ENCODE measurements at places on chromosomes 2 and 18.

GRCh38 chr2:100782380-100782878, 37.5 kb upstream of the NPAS2 start:
- DNase-seq, result no peak

- DNase-seq, result no peak
These were observed 22.9 kb downstream of the DSG4 start for GRCh38 chr18:31399306-31400032.

DNA sequence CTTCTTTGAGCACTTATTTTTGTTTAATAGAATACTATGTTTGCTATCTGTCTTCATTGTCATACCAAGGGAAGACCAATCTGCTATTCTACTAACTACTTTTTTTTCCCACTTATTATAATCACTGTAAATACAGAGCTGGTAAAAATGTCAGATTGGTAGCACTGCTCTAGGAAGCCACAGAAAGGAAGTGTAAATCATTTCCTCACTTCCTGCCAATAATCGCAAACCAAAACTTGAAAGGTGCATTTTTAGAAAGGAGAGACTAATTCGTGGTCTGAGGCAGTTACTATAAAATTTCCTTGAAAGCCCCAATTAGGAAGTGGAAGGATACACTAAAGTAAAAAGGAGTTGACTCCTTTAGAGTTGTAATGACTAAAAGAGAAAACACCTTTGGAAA, 13.9 kb upstream of the THSD7B start:
- no peak for DNase-seq

DNA sequence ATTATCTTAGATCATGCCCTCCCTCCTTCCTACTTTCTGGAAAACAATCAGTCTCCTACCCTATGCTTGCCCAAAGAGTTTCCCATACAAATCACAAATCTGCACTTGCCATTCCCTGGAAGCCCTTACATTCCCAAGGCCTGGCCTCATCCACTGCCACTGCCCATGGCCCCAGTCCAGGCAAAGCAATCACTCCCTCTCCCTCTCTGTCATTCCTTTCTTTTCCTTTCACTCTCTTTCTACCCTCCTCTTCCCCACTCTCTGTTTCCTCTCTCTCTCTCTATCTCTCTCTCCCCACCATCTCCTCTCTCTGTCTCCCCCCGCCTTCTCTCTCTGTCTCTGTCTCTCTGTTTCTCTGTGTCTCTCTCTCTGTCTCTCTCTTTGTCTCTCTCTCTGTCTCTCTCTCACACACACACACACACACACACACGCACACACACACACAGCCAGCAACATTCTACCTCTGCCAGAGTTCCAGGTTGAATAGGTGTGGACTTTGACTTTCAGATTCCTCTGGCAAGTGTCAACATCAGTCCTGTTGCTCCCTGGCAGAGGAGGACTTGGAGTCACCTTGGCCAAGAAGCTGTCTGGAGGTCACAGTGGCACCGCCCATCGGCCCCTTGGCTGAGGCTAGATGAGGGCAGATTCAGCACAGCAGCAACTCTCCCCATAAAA, 43.7 kb upstream of the NAT8 start:
- DNase-seq, result no peak

GRCh38 chr2:228522276-228522675, 340.8 kb upstream of the SPHKAP start:
- DNase-seq, result no peak

DNA sequence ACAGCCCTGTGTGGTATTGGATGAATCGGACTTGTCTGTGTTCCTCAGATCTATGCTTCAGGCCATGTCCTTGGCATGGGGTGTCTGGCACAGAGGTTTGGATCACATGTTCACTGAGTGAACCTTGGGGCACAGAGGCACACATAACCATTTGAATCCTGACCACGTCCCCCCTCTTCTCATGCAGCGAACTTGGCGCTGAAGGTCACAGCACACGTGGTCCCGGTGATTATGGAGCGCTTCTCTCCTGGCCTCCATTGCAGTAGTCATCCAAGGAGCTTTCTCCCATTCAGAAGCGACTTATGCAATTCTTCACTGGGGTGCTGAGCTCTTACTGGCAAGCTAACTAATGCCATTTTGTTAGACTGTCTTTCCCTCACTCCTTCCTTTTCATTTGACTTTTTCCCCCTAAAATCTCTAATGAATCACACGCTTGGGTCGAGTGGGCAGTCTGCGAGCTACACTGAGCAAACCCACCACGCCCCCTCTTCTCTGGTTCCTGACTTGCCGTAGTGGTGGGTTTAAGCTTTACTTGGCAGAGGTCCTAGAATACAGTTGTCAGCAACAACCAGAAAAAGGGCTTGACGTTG, 59.4 kb downstream of the KCNG2 start:
- peak; percentile 33 for DNase-seq

GRCh38 chr18:58004317-58004716, 39.7 kb upstream of the NEDD4L start:
- no peak for DNase-seq

- DNase-seq, result no peak
These were observed 4.7 kb upstream of the SP3 start for GRCh38 chr2:173969886-173970285.

GRCh38 chr18:3585656-3586509, 135.9 kb downstream of the TGIF1 start:
- peak; percentile 68 for DNase-seq

- no peak for DNase-seq
These were observed 125.8 kb upstream of the COPS8 start for GRCh38 chr2:236959876-236960275.

DNA sequence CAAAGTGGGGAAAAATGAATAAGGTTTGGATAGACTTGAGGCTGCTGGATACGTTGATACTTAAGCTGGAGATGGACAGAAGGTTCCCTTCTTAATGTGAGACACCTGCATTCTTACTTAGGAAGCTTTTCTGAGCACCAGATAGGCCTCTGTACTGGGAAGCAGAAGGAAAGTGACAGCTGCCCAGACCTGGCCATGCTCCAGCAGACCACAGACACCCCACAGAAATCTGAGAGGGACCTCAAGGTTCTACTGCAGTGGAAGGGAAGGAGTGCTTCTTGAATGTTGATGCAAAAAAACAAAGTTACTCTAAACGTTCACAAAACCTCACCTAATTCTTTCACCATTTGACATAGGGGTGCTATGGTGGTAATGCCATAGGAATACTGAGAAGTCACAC, 642.1 kb upstream of the ID2 start:
- no peak for DNase-seq

- DNase-seq, result peak; percentile 77
These were observed 15.8 kb upstream of the SELENOI start for GRCh38 chr2:26330114-26330549.

- no peak for DNase-seq
These were observed 5.8 kb downstream of the IL37 start for GRCh38 chr2:112916625-112917247.

DNA sequence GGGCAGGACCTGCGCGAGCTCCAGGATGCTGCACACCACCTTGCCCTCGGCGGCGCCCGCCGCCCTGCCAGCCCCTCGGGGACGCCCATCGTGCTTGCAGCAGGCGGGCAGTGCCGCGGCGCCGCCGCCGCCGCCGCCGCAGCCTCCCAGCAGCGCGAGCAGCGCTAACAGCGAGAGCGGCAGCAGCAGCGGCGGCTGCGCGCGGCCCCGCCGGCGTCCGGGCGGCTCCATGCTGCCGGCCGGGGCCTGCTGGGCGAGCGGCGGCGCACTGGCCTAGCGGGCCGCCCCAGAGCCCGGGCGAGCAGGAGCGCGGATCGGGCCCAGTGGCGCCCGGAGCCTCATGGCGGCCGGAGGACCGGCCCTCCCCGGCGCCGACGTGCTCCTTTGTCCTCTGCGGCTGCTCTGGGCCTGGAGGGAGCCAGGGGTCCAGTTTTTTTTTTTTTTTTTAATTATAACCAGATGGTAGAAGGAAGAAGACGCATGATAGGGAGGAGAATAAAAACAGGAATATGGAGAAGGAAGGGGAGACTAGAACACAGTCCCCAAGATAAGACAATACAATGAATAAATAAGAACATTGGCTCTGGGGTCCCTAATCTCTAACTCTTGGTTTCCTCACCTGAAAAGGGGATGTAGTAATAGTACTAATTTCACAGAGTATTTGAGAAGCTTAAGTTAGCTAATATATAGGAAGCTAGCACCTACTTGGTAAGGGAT, 17.1 kb upstream of the ANKRD62 start:
- no peak for DNase-seq

DNA sequence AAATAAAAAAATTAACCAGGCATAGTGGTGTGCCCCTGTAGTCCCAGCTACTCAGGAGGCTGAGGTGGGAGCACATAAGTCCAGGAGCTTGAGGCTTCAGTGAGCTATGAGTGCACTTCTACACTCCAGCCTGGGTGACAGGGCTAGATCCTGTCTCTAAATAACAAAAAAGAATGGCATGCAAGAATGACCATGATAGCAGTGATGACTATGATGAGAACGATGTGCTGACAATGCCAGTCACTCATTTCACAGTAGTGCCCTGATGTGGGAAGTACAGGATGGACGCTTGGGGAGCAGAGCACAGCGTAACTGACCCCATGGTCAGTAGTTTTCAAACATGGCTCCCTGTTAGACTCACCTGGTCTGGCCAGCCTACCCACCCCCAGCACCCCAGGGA, 139.1 kb downstream of the VAPA start:
- DNase-seq, result no peak
